ENCODE measurements at places on chromosomes 6 and 20.
A peak's percentile ranks its signal among the peaks of the same experiment; 100 is the strongest.

DNA sequence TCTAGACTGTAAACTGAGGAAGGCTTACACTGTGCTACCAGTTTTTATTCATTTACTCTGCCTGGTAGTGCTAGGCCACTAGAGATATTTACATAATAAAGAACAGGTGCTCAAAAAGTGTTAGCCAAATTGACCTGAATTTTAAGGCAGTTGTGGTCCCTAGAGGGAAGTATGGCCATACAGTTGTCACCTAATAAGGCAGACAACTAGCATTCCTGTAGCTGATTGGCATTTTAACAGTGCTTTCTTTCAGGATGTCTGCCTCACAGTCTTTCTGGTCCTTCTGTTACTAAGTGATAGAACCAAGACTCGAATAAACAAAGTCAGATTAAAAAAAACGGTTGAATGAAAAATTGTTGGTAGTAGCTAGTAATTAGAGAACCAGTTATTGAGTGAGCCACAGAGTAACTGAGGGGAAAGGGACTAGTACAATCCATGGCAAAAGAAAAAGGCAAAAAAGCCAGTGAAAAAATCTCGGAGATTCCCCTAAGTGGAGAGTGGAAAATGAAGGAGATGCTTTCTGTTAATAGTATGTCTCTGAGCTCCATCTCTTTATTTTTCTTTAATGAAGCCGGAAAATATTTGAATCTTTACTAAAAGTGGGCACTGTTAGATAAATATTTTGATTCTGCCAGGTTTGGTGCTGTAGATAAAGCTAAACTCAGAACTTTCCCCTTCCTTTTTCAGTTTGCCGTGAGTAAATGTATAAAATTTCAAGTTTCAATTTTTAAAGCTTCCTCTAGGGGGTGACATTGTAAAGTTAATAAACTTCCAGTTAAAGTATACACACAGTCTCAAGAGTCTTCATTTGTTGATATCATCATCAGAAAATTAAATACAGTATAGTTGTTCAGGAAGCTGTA, 9.1 kb downstream of the VTA1 start:
- DNase-seq, result no peak

GRCh38 chr20:31666258-31667042, 28.7 kb downstream of the COX4I2 start:
- no peak for DNase-seq

- DNase-seq, result no peak
These were observed 4.4 kb upstream of the VIP start for GRCh38 chr6:152746172-152746553.

GRCh38 chr20:3786126-3786484, 435 bp downstream of the CENPB start:
- peak; percentile 70 for DNase-seq

DNA sequence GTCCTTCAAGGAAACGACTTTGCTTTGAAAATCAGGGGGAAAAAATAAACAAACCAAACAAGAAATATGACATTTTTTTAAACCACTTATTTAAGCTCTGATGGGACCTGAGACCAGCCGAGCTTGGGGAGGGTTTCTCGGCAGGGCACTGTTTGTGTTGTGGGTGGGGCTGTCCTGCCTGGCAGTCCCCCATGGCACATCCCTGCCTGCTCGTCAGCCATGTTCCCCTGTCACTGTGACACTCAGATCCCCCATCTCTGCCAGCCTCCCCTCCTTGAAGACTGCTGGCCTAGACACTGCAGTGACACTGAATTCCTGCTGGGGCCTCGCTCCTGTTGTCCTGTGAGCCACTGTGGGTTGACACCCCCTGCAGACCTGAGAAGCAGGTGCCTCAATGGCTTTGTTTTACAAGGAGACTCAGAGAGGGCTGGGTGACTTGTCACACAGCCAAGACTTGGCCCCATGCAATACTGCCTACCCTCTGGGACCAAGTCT, 95.1 kb upstream of the PTPN1 start:
- DNase-seq, result no peak

GRCh38 chr20:2387580-2387979, 6.9 kb downstream of the TGM6 start:
- no peak for DNase-seq
